Activated effector memory CD4-positive, alpha-beta T cell treated with Interleukin-2 at 50 U/mL for 16 hours (primary cell): ENCODE measurements at places on chromosomes 5 and 9.

- DNase-seq, result no peak
These were observed 2.1 kb downstream of the LECT2 start for GRCh38 chr5:135952683-135953082.

DNA sequence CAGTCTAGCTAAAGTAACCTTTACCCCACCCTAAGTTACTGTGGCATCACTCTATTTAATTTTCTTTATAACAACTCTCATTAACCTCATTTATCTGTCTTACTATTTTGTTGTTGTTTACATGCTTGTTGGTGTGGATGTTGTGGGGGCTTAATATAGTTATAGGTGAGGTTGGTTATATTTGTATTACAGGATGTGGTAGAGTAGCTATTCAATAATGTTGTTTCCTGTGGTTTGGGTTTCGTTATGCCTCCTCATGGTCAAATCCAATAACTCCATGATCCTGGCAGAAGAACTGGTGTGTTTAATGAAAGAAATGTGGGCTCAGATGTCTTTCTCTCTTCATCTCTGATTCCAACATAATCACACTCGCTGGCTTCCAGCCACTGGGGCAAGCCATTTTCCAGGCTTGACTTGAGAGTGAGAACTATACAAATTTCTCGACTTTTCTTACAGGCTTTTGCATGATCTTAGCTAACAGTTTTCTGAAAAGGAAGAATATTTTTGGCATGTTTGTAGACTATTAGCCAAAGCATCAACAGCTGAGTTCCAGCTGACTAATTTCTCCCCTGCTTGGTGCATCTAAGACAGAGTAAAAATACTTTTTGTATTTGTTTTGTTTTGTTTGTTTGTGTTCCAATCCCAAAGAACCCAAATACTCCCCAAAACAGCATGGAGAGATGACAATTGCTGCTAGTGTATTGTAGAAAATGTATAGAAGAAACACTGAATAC is 303.7 kb upstream of the PAPPA start:
- DNase-seq, result no peak

- no peak for DNase-seq
These were observed 39.6 kb upstream of the IDNK start for GRCh38 chr9:83583151-83584014.

- no peak for DNase-seq
These were observed 14.6 kb upstream of the LAMC3 start for GRCh38 chr9:130994135-130995085.

DNA sequence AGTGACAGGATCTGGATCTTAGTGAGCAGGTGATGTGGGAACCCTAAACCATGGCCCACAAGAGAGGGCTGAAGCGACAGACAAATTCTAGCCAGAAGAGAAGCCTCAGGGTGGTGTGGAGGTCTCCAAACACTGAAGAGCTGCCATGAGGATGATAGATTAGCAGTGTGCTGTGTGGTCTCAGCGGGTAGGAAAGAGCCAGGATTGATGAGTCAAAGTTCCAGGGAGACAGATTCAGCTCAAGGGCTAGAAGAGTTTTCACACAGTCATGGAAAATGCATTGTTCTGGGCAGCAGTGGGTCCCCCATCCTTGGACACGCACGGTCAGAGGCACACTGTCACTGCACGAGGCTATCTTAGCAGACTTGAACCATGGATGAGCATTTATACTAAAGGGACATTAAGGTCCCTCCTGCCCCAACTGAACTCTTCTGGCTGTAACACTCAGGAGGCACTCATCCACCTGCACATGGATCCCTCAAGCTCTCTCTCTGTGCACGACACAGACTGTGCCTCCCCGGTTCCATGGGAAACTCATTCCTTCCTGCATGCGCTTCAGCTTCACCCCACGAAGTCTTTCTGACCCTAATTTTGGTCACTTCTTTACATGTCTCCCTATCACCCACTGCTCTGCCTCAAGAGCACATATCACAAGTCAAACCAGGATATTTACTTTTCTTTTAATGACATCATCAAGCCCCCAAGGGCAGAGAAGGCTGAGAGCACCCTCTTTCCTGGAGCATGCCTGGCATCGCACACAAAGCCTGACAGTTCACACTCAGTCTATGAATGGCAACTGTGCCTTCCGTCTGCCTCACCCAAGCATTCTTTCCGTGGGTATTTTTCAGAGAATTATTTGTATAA is 84.8 kb downstream of the TLE1 start:
- no peak for DNase-seq

GRCh38 chr5:109324351-109324750 is 85.4 kb downstream of the PJA2 start:
- no peak for DNase-seq

GRCh38 chr9:13049223-13049622 is 230.3 kb downstream of the MPDZ start:
- no peak for DNase-seq

GRCh38 chr9:120893611-120894307 is 16.8 kb upstream of the PHF19 start:
- DNase-seq, result no peak

DNA sequence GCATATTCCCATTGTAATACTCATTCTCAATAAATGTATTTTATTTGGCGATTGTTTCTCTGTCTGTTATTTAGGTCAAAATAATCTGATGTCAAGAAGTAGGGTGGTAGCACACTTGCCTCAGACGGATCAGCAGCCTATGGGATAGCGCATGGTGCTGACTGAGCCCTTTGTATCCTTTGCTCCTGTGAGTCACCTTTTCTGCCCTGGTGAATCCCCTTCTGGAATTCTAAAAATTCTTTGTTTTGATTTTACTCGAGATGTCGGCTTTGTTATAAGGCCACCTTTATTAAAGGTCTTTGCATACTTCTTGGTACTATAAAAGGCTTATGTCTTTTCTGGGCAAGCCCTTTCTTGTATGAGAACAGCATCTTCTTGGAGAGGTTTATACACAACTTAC is 1187.8 kb downstream of the CDH9 start:
- no peak for DNase-seq

DNA sequence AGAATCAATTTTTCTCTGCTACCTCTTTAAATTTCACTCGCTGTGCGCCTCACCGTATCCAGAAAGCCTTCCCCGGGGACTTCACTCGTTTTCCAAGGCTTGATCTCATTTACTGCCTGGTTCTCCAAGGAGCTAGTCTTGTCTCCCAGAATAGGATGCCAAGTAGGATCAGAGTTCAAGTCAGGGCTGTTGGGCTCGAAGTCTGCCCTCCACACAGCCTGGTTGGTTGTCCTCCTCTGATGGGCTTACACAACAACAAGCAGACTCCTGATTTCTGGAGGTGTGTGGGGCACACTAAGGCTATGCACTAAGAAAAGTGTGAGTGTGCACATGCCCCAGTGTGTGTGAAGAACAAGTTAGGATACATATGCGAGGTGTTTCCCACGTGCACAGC is 14.0 kb upstream of the TNIP1 start:
- DNase-seq, result no peak

DNA sequence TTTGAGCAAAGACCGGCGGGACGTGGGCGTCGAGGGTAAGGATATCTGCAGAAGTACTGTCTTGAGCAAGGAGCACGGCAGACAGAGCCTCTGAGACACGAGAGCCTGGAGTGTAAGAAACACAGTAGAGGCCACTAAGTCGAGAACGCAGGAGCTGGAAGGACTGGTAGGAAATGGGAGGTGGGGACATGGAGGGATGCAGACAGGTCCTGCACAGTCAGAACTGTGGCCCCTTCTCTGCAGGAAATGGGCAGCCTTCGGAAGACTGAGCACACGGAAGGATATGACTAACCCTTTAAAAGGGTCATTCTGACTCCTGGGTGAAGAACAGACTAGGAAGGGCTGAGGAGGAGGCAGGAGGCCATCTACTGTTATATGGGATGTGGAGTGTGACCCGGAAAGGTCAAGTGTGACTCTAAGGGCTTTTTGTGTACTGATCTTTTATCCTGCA is 1.4 kb upstream of the CAMSAP1 start:
- DNase-seq, result no peak

GRCh38 chr5:115190388-115190787 is 20.7 kb upstream of the TRIM36 start:
- DNase-seq, result no peak

GRCh38 chr9:89807682-89808075 is 202.9 kb downstream of the GADD45G start:
- DNase-seq, result no peak

DNA sequence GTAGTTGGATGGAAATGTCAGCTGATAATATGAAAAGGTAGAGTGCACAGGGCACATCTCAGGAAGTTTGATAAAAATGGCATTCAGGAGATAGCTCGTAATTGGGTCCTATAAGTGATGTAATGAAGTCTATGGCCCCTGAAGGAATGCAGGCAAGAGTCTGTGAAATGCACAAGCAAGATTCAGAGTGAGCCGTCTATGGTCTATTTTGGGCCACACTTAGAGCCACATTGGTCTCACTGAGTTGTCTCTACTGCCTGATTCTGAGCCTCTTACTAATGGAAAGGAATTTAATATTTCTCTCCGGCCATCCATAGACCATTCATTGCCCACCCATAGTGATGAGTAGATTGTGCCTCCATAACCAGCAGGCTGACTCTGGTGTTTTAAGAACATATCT is 111.3 kb upstream of the KCNN2 start:
- DNase-seq, result no peak

DNA sequence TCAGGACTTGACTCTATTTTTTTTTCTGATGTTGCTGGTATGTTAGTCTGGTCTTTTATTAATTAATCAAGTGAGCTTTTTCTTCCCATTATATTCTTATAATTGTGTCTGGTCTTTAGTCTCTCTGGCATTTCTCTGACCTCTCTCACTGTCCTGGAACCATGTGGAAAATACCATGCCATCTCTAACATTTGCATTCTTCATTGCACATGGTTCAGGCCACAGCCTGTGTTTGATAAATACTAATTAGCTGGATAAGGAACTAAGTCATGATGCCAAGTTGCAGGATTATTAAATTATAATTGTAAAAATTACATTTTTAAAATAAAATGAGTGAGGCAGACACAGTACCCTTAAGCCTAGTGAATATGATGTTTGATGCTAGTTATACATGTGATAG is 155.6 kb downstream of the EDIL3 start:
- no peak for DNase-seq

DNA sequence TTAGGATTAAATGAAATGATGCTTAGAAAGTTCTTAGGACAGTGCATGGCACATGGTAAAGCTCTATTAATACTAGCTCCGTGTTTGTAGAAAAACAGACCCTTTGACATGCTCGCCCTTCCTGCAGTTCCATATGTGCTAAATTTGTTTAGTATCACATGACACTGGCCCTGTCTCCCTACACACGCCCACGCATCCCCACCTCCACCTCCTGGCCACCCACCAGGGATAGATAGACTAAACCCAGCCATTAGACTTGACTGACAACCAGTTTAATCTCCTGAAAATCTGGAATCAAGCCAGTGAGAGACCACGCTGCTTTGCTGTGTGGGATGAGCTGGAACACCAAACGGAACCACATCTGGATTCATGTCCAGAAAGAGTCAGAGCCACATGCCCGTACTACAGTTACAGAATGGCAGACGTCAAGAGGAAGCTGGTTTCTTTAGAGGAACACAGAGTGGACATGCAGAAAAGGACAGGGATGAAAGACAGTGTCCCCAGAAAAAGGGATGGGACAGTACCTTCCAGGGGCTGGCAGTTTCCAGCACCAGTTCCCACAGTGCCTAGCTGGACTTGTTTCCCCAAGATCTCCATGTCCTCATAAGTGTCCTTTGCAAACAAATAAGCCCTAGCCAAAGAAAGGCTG is 186.1 kb downstream of the PDZD2 start:
- no peak for DNase-seq

DNA sequence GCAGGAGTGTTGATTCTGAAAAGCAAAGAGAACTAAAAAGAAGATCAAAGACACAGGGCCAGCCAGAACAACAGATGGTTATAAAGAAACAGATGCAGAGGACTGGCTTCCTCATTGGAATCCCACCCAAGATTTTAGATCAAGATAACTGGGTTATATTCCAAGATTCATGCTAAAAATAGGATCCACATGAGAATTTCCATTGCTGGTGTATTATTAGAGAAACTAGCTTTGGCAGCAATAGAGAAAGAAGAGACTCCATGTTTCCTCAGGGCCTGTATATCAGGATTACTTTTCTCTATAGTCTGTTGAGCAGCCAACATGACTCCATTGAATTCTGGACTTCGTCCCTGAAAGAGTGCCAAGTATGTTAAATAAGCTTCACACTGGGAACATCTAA is 367.3 kb downstream of the TUSC1 start:
- no peak for DNase-seq

- DNase-seq, result no peak
These were observed 32.5 kb downstream of the FAM169A start for GRCh38 chr5:74833537-74834266.

DNA sequence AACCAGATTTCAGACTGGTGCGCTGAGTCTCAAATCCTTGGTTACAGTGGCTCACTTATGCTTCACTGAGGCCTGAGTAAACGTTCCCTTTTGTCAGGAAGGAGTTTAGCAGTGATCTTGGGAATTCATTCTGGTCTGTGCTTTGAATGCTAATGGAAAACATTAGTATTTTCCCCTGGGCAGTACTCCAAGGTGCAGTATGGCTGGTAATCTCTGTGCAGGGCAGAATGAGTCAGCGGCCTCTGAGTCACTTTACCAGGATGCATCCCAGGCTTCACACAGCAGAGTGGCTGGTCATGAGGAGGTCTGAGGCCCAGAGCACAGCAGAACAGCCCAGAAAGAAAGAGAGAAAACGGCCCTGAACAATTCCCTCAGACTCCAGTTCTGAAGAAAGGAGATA is 54.0 kb downstream of the PCA3 start:
- no peak for DNase-seq

DNA sequence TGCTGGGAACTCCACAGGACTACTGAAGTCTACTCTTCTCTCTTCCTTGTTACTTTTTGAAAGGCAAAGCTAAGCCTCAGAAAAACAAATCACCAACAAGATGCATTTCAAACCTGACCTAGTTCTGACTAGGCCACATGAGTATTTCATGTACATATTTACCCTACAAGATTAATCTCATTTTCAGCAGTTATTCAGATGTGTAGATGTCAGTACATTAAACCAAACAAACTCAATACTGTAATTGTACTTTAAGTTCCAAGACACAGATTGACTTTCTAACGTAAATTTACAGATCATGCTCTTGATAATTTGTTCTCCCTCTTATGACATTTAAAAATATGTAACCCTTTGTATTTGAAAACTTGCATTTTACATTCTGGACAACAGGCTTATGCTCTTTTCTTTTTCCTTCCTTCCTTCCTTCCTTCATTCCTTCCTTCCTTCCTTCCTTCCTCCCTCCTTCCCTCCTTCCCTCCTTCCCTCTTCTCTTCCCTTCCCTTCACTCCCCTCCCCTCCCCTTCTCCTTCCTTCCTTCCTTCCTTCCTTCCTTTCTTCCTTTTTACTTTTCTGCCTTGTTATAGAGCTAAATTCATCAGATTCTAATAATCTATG is 1653.4 kb downstream of the EFNA5 start:
- DNase-seq, result no peak

- DNase-seq, result no peak
These were observed 22.4 kb downstream of the DDX31 start for GRCh38 chr9:132647355-132647754.

- DNase-seq, result no peak
These were observed 6.9 kb downstream of the TNFSF15 start for GRCh38 chr9:114798780-114799427.

GRCh38 chr9:99335280-99335679 is 113.2 kb downstream of the SEC61B start:
- DNase-seq, result no peak

GRCh38 chr9:111502506-111502905 is 18.3 kb upstream of the ECPAS start:
- DNase-seq, result no peak
